Regular cardiac myocyte (primary cell): ENCODE measurements at places on chromosomes 2 and 18. TPM values are rescaled to one million over a fixed set of nuclear protein-coding genes. Genes with fewer than 3 reads are reported as not detected.

Gene CD8B
- total RNA-seq = not detected in 2 replicates

Gene NOSTRIN
- 0.19 and 1.4 TPM in 2 replicates for total RNA-seq

Gene AGFG1
- total RNA-seq = 65.7 and 67.7 TPM in 2 replicates

Gene RGPD3
- total RNA-seq = 0.19 and 0.85 TPM in 2 replicates

Gene PSTPIP2
- total RNA-seq = 7.3 and 10.0 TPM in 2 replicates

Gene KCNIP3
- 0.77 and 1.4 TPM in 2 replicates for total RNA-seq

Gene SP5
- not detected in 2 replicates for total RNA-seq

Gene MAPRE3
- 2.8 and 2.9 TPM in 2 replicates for total RNA-seq

Gene C2orf80
- total RNA-seq = not detected in 2 replicates

Gene TMEM87B
- 45.2 and 53.0 TPM in 2 replicates for total RNA-seq

Gene ST8SIA5
- total RNA-seq = not detected in 2 replicates

Gene SGPP2
- under 0.01 and 0.28 TPM in 2 replicates for total RNA-seq

Gene GAD1
- under 0.01 and 0.19 TPM in 2 replicates for total RNA-seq

Gene TTL
- 42.8 and 56.2 TPM in 2 replicates for total RNA-seq

Gene KHK
- total RNA-seq = 0.56 and 0.96 TPM in 2 replicates

Gene DCC
- under 0.01 and 0.19 TPM in 2 replicates for total RNA-seq

Gene POTEI
- total RNA-seq = under 0.01 TPM in 1 of 2 replicates, not detected in the other

Gene SULT1C2
- under 0.01 and 0.85 TPM in 2 replicates for total RNA-seq
